ENCODE measurements at places on chromosomes 13 and 19.

- no peak for DNase-seq
Observed at GRCh38 chr19:42275103-42275502, 6.1 kb downstream of the CIC start.

GRCh38 chr19:41610789-41611188, 16.1 kb downstream of the CEACAM4 start:
- no peak for DNase-seq

DNA sequence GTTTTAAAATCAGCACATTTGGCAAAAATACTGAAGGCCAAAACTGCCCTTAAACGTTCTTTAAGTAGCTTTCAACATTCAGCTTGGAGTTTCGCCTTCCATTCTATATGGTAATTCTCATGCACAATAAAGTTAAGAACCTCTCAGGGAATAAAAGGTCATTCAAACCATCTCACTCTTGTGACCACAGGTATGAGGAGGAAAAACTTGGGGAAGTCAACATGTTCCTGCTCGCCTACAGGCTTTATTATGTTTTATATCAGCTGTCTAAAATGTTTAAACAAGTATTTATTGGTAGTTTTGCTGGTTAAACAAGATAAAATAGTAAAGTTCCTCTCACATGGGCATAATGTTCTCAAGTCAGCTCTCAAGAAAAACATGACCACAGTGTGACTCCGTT, 19.9 kb upstream of the TM9SF2 start:
- no peak for DNase-seq

DNA sequence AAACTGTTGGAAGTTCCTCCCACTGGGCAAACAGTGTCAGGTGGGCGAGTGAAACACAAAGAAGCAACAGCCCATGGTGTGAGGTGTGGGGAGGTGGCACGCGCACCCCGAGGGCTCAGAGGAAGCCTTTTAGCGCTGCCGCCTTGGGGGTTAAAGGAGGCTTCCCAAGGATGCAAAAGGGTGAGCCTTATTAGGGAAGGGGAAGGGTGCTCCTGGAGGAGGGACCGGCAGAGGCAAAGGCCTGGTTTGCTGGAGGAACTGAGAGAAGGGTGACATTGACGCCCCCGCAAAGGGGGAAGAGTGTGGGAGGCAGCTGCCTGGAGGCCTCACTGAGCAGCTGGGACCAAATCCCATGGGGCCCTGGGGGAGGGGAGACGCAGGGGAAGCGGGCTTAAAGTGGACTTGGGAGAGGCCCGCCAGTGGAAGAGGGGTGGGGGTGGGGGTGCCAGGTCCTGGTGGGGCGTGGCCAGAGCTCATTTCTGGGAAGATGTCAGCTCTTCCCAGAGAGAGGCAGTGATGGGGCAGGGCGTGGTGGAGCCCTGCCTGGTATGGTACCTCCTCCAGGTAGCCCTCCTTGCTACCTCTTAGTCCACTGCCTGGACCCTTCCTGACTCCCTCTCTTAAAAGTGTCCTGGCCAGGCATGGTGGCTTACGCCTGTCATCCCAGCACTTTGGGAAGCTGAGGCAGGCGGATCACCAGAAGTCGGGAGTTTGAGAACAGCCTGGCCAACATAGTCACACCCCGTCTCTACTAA, 12.0 kb upstream of the FCHO1 start:
- DNase-seq, result no peak

DNA sequence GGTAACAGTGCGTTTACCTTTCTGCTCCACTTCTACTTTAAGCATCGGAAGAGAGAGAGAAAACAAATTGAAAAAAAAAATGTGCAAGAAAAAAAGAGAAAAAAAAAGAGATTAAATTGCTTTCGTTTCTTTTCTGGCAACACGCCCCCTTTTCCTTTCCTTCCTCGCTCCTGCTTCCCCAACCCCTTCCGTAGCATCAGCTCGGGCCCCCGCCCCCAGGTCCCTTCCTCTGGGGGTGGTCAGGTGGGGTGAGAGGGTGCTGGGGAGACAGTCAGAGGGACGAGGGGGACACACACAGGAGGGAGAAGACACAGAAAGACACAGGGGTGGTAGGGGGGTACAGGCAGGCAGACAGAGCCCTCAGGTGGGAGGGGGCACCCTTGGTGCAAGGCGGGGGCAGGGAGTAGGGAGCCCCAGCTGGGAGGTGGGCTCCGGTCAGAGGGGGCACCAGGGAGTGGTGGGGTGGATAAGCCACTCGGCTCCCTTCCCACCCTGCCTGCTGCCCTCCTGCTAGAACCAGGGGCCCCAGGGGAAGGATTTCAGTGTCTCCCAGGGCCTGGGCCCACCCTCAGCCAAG, 30.7 kb upstream of the ASF1B start:
- DNase-seq, result no peak

- no peak for DNase-seq
Observed at GRCh38 chr13:30481241-30481760, 15.6 kb upstream of the HMGB1 start.

DNA sequence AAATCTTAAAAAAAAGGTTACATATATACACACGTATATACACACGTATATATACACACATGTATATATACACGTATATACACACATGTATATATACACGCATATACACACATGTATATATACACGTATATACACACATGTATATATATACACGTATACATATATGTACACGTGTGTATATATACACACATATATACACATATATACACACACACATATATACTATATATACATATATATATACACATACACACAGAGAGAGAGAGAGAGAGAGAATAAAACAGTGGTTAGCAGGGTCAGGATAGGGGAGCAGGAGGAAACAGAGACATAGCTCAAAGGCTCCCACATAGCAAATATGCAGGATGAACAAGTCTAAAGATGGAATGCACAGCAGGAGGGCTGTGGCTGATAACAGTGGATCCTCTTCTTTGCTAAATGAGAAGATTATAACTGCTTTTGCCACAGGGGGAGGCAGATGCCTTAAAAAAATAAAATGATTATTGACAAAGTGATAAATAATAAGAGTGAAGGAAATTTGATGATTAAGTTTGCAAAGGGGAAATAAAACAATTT, 714.5 kb downstream of the UQCRFS1 start:
- DNase-seq, result no peak

DNA sequence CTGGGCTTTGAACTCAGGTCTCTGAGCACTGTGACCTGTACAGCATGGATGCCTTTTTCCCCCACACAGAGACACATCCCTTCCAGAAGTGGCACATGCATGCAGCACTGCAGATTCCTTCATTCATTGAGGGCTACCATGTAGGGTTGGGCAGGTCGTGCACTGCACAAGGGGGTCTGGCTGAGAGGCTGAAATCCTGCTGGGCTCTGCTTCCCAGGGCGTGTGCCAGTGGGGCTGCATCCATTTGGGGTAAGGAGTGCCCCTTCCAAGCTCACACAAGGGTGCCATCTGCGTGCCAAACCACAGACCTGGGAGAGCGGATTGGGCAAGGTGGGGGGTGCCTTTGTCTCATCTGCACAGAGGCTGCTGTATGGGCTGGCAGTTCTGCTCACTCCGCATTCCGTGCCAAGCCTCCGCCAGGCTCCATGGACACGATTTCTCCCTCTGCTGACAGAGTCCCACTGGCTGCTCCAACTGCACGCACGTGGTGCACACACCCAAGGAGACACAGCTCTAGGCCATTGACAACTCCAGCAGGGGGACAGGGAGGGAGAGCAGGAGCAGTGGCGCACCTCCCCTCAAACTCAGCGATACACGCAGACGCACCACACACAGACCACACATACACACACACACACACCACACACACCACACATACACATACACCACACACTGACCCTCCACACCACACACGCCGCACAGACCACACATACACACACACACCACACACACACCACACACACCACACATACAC, 4.5 kb upstream of the SHISA7 start:
- no peak for DNase-seq

GRCh38 chr13:66446413-66446812, 783.7 kb downstream of the PCDH9 start:
- DNase-seq, result no peak

DNA sequence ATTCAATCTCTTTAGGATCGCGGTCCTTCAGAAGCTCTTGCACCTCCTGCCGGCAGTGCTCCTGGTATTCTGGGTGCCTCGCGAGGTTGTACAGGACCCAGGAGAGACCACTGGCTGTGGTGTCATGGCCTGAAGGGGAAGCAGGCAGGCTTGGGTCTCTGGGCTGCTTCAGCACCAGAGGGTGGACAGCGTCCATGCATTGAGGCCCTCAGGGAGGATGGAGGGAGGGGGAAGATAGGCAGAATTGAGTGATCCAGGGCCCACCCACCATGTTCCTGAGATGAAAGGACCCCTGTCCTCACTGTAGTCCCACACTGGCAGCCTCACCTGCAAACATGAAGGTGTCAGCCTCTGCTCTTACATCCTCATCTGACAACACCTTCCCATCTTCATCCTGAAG, 17.9 kb upstream of the OR10H5 start:
- no peak for DNase-seq

Data from hematopoietic multipotent progenitor cell treated with erythropoietin and hydrocortisone succinate and interleukin-3 and kit ligand, for 17 days (in vitro differentiated cells).